MCF 10A (cell line): ENCODE measurements at places on chromosomes 1 and 21. TPM values are rescaled to one million over a fixed set of nuclear protein-coding genes. Genes with fewer than 3 reads are reported as not detected.

GRCh38 chr1:1144122-1144842 is 28.4 kb upstream of the C1orf159 start:
- H3K4me3 ChIP-seq, result no peak overlapping the region
- DNase-seq, result no peak
- H3K27me3 ChIP-seq, result peaks cover 15% of the 10 kb centered on the region

Gene ZNF697
- total RNA-seq, result 12.2 and 13.2 TPM in 2 replicates

- no peak overlapping the region for H3K27ac ChIP-seq
- no peaks in the 10 kb centered on the region for H3K4me1 ChIP-seq
- H3K4me3 ChIP-seq, result no peak overlapping the region
These were observed 20.6 kb downstream of the CTSK start for GRCh38 chr1:150787455-150787854.

DNA sequence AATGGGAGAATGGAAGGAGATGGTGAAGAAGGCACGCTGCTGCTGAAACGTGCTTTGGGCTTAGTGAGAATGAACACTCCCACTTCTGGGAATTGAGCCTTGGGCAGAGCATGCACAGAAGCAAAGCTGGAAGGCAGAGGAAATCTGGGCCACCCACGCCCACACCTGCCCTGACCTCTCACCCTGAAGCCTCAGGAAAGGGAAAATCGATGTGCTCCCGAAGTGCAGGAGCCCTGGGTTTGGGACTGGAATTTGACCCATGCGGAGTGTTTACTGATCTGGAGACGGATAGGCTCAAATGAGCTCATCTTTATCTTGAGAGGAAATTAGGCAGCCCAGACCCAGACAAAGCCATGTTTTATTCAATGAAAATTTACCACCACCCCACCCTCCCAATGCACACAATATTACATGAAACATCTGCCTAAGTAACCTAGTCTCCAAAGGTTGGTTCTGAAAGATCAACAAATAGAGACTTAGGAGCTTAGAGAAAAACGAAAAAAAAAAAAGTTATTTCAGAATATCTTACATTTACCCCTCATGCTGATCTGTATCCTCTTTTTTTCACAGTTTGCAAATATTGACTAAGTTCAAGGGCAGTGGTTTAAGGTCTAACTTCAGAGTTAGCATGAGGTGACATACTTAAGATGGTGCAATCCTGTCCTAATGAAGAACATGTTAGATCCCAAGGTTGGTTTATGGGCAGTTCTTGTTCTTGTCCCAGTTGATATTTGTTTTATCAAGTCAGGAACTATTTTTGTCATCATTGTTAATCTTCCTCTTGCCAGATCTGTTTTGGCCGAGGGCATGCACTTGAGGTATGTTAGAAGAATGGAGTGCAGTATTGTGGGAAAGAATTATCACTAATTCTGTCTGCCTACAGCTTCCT is 63.0 kb downstream of the PROX1 start:
- H3K27ac ChIP-seq, result no peak overlapping the region
- peaks cover 21% of the 10 kb centered on the region for H3K27me3 ChIP-seq
- H3K4me1 ChIP-seq, result no peaks in the 10 kb centered on the region

DNA sequence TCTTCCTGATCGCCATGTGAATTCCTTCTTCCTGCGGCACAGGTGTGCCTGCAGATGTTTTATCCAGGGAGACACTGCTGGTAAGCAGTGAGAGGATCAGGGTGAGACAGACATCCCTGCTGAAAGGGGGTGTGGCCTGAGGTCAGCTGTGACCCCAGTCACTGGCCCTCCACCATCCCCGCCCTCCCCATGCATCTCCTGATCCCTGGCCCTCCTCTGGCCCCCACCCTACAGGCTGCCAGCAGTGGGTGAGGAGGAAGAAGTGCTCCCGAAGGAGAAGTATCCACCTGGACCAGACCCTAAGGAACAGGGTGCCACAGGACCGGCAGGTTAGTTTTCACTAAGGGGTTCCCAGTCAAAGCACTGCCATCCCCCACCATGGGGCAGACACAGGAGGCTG is 85.3 kb downstream of the GLIS1 start:
- H3K4me1 ChIP-seq, result peaks cover 14% of the 10 kb centered on the region
- peaks cover 34% of the 10 kb centered on the region for H3K27me3 ChIP-seq
- H3K4me3 ChIP-seq, result no peak overlapping the region

DNA sequence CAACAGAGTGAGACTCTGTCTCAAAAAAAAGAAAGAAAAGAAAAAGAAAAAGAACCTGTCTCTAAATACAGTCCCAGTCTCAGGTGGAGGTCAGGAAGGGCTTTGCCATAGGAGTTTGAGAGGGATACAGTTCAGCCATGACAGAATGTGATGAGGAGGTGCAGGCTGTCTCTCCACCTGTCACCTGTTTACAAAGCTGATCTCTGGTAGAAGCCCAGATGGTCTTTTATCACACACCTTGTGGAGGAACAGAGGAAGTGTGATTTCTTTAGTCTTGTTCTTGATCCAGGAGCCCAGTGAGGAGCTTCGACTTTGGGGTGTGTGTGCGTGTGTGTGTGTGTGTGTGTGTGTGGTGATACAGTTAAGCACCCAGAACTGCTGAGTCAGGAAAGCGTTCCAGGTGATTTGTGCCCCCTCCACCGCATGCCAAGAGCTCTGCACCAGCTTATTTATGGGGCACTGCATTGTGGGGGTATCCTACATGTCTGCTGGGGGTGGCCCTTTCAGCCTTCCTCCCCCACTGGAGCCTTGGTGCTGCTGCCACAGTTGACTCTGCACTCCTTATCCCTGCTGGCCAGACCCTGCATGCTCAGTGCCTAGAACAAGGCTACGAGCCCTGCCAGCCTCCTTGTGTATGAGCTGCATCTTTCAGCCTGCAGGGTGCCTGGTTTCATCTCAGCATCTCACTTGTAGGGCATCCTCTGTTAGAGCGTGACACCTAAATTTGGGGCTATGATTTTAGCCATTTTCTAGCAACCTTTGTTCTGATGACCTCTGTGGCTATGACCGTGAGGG is 19.3 kb downstream of the DOP1B start:
- no peak overlapping the region for H3K4me3 ChIP-seq
- H3K36me3 ChIP-seq, result no peaks in the 10 kb centered on the region
- no peak for DNase-seq
- H3K4me1 ChIP-seq, result no peaks in the 10 kb centered on the region

Gene LRRC41
- 92.6 and 105 TPM in 2 replicates for total RNA-seq

GRCh38 chr21:41615613-41616012 is 107.7 kb upstream of the TMPRSS2 start:
- peak overlapping the region; percentile 50 for H3K4me3 ChIP-seq
- peak overlapping the region; percentile 95 for H3K27ac ChIP-seq
- no peaks in the 10 kb centered on the region for H3K27me3 ChIP-seq
